Colonic mucosa (tissue), 4 donors: ENCODE measurements at places on chromosomes 2 and 18. TPM values are rescaled to one million over a fixed set of nuclear protein-coding genes. Genes with fewer than 3 reads are reported as not detected.

- peak; percentile 68 for DNase-seq
These were observed 59.8 kb upstream of the SLC38A11 start for GRCh38 chr2:165015052-165015642.

DNA sequence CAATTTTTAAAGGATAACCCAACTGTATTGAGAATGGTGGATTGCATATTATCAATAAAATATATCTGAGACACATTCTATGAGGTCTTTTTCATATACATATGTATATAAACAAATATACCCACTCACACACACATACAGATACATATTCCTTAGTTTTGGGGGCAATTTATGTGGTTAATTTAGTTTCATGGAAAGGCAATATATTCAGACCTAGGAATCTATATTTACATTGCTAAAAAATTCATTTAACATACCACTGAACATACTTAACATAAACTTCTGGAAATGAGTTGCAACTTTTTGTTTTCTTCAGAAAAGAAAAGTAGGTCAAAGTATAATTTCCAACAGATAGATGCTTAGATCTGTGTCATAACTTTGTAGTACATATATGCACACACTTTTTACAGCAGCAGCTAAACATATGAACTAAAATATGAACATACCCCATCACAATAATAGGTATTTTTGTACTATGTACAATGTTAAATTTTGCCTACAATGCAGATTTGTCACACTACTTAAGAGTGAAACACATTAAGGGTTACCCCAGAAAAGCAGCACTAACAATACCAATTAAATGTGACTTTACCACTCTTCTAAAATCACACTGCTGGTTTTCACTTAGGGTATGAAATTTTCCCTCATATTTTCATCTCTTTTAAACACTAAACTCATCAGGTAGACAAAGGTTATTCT is 23.0 kb downstream of the HEATR5B start:
- DNase-seq, result no peak

Gene PRKAG3
- total RNA-seq, result not detected

GRCh38 chr18:3451989-3452749 is 2.2 kb downstream of the TGIF1 start:
- peak; percentile 84 for DNase-seq

DNA sequence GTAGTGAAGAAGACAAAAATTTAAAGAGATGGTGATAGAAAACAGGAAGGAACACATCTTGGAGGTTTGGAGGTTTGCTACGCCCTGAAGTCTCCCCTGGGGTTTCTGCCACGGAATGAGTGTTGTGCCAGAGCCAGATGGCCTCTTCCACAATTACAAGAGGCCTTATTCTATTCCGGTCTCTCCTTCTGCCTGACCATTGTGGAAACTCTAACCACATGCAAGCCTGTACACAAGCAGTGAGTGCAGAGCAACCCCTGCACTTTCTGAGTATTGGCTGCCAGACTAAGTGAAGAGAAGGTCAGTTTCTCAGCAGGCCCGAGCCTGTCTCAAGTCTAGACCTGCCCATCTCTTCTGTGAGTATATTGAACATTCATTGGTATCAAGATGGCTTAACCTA is 22.7 kb upstream of the MYO1B start:
- no peak for DNase-seq

GRCh38 chr2:70548233-70548632 is 5.4 kb downstream of the TGFA start:
- DNase-seq, result no peak

GRCh38 chr18:56878711-56879110 is 227.6 kb downstream of the WDR7 start:
- DNase-seq, result no peak

Gene DYNAP
- total RNA-seq, result not detected

GRCh38 chr2:180716186-180717180 is 263.9 kb upstream of the UBE2E3 start:
- DNase-seq, result no peak

GRCh38 chr18:27135504-27136207 is 49.5 kb downstream of the CHST9 start:
- no peak for DNase-seq

Gene UGT1A8
- total RNA-seq, result 16.8 TPM

GRCh38 chr2:210961249-210961648 is 404.9 kb downstream of the CPS1 start:
- DNase-seq, result no peak

GRCh38 chr2:98118161-98118560 is 31.2 kb downstream of the VWA3B start:
- DNase-seq, result no peak

- no peak for DNase-seq
These were observed 662.9 kb upstream of the ID2 start for GRCh38 chr2:8018956-8019355.

DNA sequence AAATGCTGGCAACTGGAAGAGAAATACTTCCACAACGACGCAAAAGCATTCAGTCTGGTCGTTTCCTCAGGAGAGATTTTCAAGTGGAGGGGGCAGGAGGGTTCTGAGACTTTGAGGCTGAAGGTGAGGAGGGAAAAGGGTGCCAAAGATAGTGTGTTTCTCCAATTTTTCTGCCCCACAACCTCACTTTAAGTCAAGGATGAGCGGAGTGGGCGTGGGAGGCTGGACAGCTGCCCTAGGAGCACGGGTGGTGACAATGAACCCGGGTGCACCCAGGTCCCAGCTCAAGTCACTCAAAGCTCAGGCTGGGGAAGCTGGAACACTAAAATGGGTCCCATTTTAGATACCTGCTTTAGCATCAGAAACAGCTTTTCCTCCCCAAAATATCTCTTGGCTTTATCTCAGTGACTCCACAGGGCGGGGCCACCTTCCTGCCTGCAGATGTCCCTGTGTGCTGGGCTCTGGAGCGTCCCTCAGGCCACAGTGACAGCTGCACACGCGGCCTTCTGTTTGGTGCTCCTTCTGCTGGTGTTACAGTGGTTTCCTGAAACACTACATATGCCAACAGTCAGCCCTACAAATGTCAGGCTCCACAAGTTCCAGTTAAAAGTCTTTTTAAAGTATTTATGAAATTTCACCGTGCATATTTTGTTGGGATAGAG is 1.4 kb upstream of the MBP start:
- DNase-seq, result peak; percentile 48

DNA sequence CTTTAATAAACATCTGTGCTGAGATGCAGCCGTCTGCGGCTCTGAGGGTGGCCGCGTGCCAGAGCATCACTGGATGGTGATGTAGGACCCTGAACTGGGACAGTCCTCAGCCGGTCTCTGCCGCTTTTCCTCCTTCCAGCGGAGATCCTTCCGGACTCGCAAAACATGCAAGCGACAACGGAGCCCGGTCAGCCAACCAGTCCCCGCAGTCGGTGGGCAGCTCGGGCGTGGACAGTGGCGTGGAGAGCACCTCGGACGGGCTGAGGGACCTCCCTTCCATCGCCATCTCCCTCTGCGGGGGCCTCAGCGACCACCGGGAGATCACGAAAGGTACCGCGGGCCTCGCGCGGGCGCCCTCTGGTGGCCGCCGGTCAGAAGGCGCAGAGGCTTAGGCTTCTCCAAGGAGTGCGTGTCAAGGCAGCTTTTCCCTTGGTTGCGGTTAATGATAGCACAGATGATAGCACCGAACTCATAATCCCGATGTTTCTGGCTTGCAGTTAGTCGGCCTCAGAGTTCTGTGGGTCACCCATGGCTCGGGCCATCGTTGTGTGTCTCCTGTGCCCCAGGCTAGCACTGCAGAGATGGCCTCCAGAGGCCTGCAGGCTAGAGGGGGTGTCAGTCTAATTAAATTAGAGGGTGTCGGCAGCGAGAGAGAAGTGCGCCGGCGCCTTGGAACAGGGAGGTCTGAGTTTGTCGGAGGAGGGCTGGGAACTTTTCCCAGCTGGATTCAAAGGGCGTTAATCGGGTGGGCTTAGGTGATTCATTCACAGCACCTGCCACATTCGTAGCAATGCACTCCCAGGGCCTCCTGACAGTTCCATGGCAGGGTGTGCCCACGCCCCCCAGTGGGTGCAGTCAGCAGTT is 38.5 kb downstream of the LPIN1 start:
- DNase-seq, result peak; percentile 48

GRCh38 chr2:63976125-63976510 is 43.1 kb downstream of the VPS54 start:
- DNase-seq, result no peak

GRCh38 chr2:199922856-199923255 is 11.8 kb downstream of the C2orf69 start:
- no peak for DNase-seq

DNA sequence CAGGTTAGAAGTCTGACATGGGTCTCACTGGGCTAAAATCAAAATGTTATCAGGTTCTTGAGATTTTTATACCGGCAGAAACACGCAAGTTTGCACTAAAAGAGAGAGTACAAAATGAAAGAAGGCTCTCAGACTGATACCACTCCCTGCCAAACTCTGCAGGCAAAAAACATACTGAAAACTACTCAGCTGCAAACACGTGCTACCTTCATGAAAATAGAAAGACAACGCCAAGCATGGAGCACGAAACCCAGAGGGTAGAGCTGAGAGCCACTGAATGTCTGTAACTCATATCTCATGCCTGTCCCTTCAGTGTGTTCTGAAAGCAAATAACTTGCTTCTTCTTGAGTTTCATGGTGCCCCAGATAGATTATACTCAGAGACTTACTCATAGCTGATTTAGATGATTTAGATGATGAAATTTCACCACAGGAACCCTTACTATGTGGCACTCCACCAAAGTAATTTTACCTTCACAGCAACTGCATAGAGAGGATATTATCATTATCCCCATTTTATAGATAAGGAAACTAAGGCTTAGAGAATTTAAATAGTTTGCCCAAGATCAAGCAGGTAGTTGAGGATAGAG is 313.0 kb upstream of the SLC39A10 start:
- DNase-seq, result no peak

Gene RUFY4
- total RNA-seq, result not detected

Gene SKA1
- 3.6 TPM for total RNA-seq

Gene POTEI
- total RNA-seq, result 0.10 TPM

Gene CCDC121
- 2.9 TPM for total RNA-seq

GRCh38 chr2:195307751-195308150 is 349.3 kb upstream of the SLC39A10 start:
- DNase-seq, result peak; percentile 31

DNA sequence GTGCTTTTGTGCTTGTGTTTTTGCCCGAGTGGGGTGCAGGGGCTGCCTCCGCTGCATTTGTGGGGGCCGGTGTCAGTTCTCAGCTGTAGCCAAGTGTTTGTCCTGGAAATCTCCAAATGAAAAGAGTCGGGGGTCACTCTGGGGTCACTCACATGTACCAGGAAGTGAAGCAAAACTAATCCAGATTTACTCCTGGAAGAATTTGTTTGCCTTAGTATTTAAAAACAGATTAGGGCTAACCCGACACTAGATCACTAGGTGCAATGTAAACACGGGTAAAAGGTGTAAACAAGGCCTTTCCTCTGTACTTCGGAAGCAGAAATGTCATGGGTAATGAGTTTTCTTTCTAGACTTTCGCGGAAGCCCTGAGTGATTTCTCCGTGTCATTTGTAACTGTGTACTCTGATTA is 50.3 kb downstream of the GBX2 start:
- DNase-seq, result no peak

- no peak for DNase-seq
These were observed 103.3 kb downstream of the CTAGE1 start for GRCh38 chr18:22314420-22314819.

DNA sequence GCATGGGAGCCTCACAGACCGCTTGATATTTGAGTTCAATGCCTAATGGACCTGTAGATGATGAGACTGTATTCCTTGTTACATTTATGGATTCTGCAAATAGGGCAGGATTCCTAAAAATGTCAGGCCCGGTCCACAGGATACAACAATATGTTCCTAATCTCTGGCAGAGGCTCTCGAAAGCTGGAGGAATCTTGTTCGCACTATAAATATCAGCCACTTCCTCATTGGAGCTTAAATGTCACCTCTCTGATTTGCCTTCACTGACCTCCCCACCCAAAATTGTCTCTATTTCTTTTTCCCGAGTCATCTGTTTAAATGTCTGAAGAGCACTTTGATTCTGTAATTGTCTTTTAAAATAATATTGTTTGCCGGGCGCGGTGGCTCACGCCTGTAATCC is 12.0 kb upstream of the ACSL3 start:
- no peak for DNase-seq

DNA sequence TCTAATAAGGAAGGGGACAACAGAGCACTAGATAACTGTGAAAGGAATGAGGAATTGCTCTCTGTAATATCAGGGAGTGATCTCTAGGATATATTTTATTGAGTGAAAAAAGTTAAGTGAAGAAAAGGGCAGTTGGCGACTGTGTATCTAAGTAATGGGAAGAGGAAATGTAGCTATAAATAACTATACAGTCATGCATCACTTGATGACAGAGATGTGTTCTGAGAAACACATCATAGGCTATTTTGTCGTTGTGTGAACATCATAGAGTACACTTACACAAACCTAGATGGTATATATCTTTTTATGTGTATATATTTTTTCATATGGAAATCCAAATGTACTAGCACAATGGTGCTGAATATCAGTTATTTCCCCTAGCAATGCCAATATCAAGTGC is 329.3 kb downstream of the TXNL1 start:
- no peak for DNase-seq

DNA sequence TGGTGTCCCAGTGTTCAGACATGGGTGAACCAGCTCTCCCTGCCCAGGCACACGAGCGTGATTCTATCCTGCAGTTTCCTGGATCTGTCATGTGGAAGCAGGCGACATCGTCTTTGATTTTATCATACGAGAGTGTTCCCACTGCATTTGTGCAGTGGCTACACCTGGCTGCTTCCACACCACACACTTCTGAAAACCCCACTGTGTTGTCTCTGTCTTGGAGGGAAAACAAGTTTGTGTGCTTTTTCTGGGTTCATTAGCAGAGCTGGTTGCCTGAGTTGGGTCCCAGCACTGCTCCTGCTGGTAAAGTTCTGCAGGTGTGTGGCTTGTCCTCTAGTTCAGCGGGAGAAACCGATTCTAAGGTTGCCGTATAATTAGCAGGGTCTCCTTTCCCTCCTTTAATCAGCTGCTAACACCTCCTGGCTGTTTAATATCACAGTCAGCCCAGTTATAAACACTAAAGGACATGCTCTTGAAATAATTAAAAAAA is 58.5 kb upstream of the TWIST2 start:
- no peak for DNase-seq

- no peak for DNase-seq
These were observed 26.5 kb downstream of the ST6GAL2 start for GRCh38 chr2:106859498-106859897.

- DNase-seq, result no peak
These were observed 19.5 kb downstream of the TTC32 start for GRCh38 chr2:19882286-19882685.

Gene ALPI
- total RNA-seq, result 27.1 TPM

Gene REG3A
- 0.79 TPM for total RNA-seq

GRCh38 chr2:41736105-41736567 is 311.7 kb upstream of the PKDCC start:
- DNase-seq, result no peak

GRCh38 chr2:54332386-54332785 is 76.4 kb upstream of the TSPYL6 start:
- DNase-seq, result no peak

GRCh38 chr2:222652491-222653255 is 3.2 kb downstream of the FARSB start:
- no peak for DNase-seq

Gene EML4
- 103 TPM for total RNA-seq

- no peak for DNase-seq
These were observed 429.5 kb upstream of the TNP1 start for GRCh38 chr2:217289177-217289906.

Gene SCYGR4
- not detected for total RNA-seq
